Right renal cortex interstitium (tissue), 3 donors: ENCODE measurements at places on chromosomes 7 and 10. TPM values are rescaled to one million over a fixed set of nuclear protein-coding genes. Genes with fewer than 3 reads are reported as not detected.

MAP3K8 gene
- 6.5 TPM for polyA plus RNA-seq

VPS37D gene
- polyA plus RNA-seq = 11.4 TPM

DNA sequence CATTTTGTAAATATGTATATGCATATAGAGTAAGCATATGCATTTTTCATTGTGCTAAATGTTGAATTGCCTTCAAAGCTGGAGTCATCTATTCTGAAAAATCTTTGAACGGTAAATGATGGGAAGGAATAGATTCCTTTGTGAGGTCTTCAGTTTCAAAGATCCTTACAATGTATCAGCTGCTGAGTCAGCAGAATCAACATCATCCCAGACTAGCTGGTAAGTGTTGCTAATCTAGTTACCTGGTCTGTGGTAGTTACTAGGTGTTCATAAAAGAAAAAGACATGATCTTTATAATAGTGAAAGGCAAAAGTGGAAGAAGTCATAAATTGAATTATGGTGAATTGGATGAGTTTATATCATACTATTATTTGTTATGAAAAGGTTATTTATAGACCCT, 10.6 kb upstream of the STAM start:
- no peak for DNase-seq

DNA sequence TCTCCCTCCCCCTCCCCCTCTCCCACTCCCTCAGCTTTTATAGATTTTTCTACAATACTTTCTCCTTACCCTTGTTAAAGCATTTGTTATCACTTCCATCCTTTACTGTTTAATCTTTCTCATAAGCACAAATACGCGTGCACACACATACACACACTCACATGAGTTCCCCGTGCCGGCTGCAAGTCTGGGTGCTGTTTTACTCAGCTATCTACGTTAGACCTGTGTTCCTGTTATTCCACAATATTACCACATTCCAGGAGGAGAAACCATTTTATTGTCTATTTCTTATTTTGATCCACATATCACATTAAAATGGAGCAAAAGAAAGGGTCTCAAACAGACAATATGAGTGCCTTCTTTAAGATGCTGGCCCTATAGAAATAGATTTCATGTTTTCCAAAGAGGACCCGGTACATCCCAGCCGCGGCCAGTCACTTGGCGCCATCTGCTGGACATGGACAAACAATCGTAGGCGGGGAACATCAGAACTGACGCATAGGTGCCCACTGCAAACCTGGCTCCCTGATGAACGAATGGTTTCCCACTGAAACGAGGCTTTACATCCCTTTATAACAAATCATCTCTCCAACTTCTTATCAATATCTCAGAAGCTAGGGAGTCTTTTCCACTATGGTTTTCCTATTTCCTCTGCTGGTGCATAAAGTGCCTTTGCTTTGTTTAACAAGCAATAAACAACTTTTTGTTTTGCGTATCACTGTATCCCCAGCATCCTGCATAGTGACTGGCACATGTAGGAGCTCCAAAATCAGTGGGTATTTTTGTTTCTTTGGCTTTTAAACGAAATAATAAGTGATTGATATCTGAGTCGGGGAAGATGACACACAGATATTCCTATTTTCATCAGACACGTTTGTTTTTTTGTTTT, 25.2 kb upstream of the OPTN start:
- DNase-seq = peak; percentile 59

DNA sequence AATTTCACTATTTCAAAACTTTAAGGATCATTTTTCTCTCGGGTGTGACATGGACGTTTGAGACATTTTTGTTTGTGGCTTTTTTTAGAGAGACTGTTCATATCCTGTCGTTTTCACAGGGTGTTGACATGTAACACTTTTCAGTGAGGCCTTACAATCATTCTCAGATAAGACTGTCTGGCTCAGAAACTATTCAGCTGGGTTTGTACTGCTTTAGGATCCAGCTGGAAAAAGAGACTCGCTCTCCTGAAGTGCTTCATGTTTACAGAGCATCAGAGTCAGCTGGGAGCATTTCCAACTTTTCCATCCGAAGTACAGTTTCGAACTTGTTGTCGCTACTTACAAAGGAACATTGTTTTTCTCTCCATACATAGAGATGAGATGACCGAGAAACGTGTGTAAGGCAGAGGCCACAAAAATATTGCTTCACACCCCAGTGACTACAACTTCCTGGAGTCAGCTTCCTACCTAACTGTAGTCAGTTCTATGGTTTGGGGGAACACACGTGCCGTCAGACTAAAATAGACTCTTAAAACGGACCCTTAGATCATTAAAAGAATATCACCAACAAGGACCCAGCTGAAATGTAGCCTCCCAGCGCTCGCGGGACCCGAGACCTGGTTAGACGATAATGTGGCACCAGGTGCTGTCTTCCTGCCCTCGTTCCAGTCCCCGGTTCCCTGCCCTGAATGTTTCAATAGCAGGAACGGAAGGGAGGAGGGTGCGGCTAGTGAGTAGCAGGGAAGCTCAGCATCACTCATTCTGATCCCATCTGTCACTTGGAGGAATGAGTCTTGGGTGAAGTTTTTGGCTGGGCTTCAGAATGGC, 78.0 kb downstream of the MKI67 start:
- DNase-seq = no peak

DNA sequence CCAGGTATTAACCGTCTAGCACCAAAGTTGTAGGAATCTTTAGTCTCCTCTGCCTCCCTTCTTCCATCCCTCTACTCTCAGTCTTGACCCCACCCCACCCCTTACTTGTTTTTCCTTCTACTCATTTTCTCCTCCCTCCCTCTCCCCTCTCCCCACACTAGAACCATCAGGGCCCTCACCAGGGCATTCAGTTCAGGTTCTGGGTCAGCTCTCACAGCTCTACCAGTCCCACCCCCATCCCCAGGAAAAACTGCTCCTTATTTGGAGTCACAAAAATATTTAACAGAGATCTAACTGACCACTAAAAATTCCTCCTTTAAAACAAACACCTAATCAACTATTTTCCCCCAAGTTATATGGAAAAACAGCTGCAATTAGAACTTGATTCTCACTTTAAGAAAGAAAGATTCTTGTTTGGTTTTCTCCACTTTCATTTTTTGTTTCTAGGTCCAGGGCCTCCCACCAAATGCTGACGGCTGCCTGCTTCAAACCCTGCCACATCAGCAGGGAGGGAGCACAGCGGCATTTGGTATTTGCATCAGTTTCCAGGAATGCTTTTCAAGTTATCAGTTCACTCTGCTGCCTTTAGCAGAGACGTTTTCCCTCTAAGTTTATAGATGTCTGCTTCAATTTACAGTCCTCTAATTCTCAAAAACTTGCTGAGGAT, 2.8 kb upstream of the COL1A2 start:
- DNase-seq = no peak

GRCh38 chr10:129641982-129642381, 174.9 kb downstream of the MGMT start:
- DNase-seq = no peak

DNA sequence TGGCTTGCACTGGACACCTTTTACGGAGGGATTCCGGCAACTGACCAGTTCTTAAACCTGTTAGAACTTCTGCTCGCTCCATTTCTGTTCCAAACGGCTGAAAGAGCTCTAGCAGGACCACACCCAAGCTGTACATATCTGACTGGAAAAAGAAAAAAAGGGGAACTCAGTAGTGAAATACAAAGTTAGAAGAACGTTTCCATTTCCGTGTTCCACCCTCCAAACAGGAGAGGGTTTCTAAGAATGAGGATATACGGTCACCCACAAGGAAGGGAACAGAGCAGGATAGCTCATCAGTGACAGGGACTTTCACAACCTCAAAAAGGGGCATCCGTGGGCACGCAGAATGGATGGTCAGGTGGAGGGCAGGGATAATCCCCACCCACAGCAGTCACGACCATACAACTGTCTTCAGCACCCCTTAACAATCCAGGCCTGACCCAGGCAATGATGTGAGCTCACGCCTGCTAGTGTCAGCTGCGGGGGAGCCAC, 4.3 kb upstream of the ANKRD61 start:
- DNase-seq = no peak

- no peak for DNase-seq
Measured at GRCh38 chr10:131450216-131450765, 138.8 kb upstream of the TCERG1L start.

DNA sequence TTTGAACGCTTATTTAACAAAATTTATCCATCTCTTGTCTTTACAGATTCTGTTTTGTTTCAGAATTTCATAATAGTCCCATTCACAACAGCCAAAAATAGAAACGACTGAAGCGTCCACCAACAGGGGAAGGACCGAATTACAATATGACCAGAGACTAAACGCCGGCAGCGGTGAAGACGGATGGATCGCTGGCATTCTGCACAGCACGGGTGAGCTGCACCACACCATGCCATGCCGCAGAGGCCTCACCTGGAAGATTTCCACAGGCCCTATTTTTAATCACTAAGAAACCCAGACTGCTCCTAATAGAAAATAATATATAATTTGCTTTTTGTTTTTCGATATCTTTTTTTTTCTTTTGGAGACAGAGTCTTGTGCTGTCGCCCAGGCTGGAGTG, 91.0 kb downstream of the ELFN1 start:
- no peak for DNase-seq

- DNase-seq = no peak
Measured at GRCh38 chr7:139867847-139868246, 38.8 kb downstream of the TBXAS1 start.
